ENCODE measurements at places on chromosomes 1 and 21.

- DNase-seq = no peak
Measured at GRCh38 chr1:20075345-20075744, 5.4 kb downstream of the PLA2G5 start.

GRCh38 chr1:56229186-56229585, 350.2 kb downstream of the PLPP3 start:
- DNase-seq = no peak

GRCh38 chr1:2466958-2467554, 9.0 kb upstream of the PLCH2 start:
- no peak for DNase-seq

GRCh38 chr1:235149824-235150223, 11.2 kb downstream of the RBM34 start:
- DNase-seq = no peak

DNA sequence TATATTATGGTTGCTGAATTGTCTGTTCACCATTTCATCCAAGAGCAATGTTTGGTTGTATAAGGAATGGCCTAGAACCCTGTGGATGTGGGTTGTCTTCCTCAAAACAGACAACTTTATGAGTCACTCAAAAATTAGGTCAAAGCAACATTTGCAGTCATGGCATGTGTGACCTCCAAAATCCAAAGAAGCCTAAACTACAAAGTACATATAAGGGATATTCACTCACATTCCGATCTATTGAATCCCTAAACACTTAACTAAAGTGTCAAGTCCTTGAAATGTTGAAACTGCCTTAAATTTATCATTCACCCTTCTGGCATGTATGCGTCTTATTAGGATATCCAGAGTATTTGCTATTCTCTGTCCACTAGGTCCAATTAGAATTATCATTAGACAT, 491.5 kb downstream of the NUF2 start:
- DNase-seq = no peak

DNA sequence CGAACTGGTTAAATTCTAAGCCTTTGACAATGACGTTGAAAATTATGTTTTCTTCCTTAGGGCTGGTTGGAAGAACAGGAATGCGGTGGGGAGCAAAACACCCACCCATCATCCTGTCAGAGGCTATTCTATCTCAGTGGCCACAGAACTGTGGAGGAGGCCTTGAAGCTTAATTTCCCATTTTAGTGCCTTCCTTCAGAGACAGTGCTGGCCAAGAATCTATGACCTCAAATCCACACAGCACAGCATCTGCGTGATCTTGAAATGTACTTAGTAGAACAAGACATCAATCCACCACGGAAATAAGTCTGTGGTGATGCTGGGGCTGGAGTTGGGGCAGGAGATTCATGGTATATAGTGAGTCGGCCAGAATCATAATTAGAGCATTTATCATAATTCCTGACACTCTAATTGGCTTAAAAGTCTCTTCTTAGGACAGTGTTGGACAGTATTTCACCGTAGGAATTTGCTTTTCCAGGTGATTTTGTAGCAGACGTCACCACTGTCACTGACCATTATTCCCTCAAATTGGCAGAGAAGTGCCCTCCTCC, 113.1 kb downstream of the KCNJ6 start:
- no peak for DNase-seq

DNA sequence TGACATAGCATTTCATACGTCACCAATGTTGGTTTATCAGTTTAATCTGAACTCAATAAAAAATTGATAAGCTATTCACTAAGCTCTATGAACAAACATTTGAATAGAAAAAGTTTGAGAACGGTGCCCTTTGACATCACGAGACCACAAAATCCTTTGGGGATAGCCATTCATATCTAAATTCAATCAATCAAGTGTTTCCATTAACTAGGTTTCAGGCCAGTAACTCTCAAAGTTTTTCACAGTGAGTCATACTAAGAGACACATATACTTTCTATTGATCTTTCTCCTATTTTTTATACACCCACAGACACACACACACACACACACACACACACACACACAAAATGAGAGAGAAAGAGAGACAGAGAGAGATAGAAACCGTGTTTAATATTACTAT, 235.4 kb upstream of the SNX7 start:
- no peak for DNase-seq

DNA sequence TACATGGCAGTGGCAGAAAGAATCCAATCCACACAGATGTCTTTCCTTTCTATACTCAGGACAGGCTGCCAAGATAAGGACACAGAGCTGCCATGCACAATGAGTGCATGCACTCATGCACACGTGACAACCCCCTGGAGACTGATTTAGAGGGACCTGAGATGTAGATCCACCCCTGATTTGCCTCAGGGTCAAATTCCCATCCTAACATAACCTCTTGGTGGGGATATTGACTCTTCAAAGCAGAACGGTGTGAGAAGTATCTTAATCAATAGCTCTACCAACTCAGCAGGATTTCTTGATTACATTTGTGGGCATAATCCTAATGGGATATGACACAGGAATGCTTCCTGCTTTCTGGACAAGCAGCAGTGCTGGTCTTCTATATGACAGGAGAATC, 125.2 kb upstream of the DSCAM start:
- no peak for DNase-seq

DNA sequence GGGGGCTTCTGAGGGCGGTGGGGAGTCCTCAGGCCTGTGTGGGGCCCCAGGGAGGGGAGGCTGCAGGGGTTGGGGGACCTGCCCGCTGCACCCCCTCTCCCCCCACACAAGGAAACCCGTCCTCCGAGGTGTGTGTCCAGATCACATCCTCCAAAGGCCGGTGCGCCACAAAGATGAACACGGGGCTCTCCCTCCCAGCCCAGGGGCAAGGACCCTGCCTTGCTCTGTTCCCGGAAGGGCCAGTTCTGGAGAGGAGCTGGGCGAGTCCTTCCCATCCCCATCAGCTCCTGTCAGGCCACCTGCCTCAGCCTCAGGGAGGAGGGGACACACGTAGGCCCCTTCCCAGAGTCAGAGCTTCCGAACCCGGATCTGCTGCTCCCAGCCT, 2.5 kb upstream of the TTLL10 start:
- no peak for DNase-seq

GRCh38 chr1:32357614-32358013, 4.7 kb downstream of the FAM229A start:
- DNase-seq = no peak

DNA sequence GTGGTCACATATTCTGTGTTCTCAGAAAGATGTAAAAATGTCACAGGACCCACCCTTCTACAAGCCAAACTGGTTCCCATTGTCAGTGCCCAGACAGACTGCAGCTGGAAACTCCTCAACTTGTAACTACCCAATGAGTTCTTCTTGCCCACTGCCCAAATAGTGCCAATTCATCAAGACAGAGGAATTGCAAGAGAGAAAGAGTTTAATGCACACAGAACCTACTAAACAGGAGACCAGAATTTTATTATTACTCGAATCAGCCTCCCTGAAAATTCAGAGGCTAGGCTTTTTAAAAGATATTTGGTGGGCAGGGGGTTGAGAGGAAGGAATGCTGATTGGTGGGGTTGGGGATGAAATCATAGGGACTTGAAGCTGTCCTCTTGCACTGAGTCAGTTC, 184.1 kb downstream of the URB2 start:
- DNase-seq = no peak

GRCh38 chr1:164647211-164647610, 88.2 kb downstream of the PBX1 start:
- DNase-seq = no peak

DNA sequence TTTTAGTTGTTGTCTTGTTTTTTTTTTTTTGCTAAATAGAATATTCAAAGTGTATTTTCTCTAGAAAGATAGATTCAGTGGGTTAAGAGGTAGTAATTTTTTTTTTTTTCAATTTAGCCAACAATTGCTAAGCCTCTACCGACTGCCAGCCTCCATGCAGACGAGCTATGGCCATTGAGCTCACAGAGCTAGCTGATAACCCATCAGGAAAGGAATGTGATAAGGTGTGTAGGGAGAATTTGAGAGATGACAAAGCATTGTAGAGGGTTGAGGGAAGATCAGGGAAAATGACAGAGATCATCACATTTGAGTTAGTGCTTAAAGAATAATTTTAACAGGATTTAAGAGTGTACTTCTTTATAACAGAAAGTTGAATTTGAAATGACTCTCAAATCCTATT, 30.6 kb downstream of the DNM3 start:
- no peak for DNase-seq

DNA sequence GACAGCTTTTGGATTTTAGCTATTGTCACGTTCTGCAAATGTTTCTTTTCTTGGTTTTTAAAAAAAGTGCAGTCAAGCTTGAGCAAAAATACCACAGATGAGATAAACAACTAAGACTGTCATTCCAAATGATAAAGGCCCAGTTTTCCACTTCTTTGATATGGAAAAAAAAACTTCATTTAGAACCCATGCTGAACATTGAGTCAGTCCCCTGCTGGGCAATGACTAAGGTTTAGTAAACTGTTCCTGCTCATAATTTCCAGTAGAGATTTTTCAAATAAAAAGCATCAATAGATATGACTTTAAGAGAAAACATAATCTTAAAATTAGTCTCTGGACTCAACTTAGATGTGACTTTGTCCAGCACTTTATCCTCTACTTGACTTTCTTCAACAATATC, 167.9 kb upstream of the C8B start:
- DNase-seq = no peak
